ENCODE measurements at places on chromosomes 2 and 18.

GRCh38 chr2:232350804-232351685, 27.5 kb upstream of the ALPP start:
- DNase-seq = no peak

- DNase-seq = no peak
Observed at GRCh38 chr18:29434650-29435049, 1257.7 kb upstream of the CDH2 start.

GRCh38 chr2:216583606-216584005, 49.6 kb upstream of the IGFBP2 start:
- DNase-seq = no peak

DNA sequence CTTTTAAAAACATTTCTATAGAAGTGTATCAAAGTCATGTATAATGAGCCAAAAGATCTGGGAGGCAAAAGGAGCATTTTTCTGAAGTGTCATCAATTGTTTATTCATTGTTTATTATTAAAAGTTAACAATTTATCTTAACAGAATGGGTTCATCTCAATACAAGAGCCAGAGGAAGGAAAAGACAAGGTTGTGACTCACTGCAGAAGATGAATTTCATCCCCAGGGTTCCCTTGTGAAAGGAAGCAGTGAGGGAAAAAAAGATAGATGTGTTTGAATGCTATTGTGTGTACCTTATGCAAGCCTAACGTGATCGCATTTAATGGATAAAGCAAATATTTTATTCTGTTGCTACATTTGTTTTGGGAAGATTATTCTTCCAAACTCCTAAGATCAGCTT, 286.3 kb downstream of the PIEZO2 start:
- DNase-seq = no peak

DNA sequence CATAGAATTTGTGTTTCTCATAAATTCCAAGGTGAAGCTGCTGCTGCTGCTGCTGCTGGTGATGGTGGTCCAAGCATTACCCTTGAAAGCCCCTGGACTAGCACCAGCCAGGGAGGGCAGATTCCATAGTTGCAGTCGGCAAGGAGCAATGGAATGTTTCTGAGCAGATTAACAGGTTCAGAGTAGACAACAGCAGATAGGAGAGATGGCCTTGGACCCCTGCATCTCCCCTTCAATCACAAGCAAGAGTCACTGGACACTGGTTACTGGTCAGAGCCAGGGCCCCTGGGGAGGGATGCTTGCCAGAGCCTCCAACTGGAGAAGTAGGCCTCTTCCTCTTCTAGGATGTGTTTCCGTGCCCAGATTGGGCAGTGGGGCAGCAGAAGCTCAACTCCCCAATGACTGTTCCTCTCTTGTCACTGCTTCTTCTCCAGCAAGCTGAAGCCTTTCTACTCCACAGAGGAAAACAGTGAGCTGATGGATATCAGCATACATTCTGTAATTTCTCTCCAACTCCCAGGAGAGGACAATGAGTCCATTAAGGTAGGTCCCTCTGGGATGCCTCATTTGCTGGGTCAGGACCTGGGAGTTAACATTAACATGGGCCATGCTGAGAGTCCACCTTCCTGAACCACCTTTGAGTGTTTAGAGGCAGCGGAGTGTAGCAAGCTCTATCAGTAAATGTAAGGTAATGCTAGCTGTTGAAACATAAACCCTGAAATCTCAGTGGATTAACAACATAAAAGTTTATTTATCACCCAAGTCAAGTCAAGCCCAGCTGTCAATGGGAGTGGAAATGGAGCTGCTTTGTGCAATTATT, 35.3 kb downstream of the MROH2A start:
- DNase-seq = no peak

- no peak for DNase-seq
Observed at GRCh38 chr2:240182001-240182400, 41.5 kb upstream of the OTOS start.

DNA sequence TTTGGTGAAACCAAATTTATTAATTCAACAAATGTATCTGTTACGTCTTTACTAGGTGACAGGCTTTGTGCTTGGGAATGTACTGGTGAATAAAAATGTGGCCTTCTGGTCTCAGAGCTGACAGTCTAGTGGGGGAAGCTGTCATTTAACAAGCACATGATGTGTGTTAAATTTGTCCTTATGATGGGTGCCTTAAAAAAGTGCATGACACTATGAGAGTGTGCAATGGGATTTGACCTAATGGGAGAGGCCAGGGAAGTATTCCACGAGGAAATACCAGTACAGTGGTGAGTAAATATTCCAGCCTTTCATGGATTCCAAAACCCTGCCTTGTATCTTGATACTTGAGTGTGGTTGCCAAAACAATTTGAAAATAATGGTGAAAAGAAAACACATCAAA, 308.9 kb downstream of the PLCL1 start:
- DNase-seq = no peak

DNA sequence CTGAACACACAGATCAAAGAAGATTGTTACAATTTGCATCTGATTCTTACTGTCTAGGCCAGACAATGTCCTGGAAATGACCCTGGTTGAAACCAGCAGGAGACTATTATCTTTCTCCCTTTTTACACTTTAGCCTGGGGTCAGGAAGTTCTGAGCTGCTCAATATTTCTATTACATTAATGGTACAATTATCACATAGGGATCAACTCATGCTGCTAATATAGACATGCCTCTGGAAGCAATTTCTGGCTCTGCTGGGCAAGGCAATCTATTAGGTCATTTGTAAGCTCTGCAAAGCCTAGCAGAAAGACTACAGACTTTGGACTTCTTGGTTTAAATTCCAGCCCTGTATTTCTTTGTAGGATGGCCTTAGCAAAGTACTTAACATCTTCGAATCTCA, 205.3 kb downstream of the LRP1B start:
- DNase-seq = no peak

DNA sequence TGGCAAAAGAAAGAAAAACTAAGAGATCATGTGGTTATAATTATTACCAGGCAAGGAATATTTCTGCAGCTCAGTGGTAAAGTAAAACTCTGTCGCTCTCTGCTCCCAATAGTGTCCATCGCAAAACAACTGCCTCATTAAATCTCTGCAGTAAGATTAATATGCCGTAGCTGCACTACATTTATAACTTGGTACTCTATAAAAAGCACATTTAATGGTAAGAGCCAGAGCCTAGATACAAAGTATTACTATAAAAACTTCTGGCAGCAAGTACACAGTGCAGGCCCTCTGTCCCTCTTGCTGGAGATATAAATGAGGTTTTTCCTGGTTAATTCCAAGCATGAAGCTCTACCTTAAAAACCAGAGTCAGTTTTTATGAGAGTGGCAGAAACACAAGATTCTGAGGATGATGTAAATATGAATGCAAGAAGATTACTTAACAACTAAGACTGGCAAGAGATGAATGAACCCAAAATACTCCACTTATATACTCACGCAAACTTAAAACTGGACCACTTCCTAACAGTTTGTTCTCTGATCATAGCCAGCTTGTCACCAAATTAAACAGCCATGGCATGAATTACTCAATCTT, 25.5 kb downstream of the ZNF521 start:
- DNase-seq = no peak

GRCh38 chr2:194700726-194701125, 956.3 kb upstream of the SLC39A10 start:
- DNase-seq = no peak

GRCh38 chr2:231545105-231545902, 15.1 kb upstream of the NMUR1 start:
- peak; percentile 63 for DNase-seq

DNA sequence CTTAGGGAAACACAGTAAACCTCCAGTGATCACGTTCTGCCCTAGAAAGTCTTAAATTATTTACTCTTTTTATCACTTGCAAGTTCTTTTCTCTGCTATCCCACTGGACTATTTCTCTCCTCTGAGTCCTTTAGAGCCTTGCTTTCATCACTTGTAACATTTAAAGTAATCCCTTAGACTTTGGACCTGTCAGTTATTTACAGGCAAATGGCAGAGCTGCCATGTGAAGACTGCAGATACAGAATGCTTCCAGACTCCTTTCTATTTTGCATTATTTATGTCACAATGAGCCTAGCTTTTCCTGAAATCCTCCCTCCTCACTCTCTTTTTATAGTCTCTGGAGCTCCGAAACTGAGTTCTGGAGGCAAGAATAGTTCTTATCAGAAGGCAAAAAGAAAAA, 325.6 kb upstream of the TRIB2 start:
- DNase-seq = no peak

DNA sequence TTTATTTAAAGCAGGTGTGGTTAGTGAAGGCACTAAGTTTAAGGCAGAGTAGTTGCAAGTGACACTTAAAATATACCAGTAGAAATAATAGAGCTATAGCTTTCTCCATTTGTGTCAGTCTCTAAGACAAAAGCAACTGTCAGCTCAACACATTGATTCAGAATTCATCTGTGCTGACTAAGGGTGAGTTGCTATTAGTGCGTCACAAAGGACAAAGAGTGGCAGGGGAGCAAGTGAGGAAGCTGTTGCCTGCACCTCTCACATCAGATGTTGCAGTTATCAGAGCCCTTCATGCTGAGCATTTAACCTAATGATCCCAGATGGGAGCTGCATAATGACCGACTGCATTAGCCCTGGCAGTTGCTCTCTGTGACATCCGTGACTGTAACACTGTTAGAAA, 138.6 kb downstream of the DTNA start:
- no peak for DNase-seq

GRCh38 chr2:120237491-120237902, 14.3 kb upstream of the TMEM185B start:
- no peak for DNase-seq

DNA sequence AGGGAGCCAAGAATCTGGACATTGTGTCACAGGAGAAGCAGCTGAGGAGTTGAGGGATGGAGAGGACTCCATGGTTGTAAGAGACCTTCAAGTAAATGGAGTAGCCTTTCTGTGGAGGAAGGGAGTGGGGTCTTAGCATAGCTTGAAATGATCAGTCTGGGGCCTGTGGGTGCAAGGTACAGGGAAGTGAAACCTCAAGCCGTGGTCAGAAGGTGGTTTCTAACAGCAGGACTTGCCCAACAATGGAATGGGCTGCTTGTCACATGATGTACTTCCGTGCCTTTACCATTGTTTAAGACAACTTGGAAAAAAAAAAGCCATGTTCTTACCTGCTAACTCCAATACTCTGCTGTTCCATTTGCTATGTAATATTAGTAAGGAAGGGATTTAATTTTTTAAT, 140.7 kb downstream of the LDLRAD4 start:
- DNase-seq = no peak

GRCh38 chr2:123303731-123304130, 721.4 kb upstream of the CNTNAP5 start:
- no peak for DNase-seq

DNA sequence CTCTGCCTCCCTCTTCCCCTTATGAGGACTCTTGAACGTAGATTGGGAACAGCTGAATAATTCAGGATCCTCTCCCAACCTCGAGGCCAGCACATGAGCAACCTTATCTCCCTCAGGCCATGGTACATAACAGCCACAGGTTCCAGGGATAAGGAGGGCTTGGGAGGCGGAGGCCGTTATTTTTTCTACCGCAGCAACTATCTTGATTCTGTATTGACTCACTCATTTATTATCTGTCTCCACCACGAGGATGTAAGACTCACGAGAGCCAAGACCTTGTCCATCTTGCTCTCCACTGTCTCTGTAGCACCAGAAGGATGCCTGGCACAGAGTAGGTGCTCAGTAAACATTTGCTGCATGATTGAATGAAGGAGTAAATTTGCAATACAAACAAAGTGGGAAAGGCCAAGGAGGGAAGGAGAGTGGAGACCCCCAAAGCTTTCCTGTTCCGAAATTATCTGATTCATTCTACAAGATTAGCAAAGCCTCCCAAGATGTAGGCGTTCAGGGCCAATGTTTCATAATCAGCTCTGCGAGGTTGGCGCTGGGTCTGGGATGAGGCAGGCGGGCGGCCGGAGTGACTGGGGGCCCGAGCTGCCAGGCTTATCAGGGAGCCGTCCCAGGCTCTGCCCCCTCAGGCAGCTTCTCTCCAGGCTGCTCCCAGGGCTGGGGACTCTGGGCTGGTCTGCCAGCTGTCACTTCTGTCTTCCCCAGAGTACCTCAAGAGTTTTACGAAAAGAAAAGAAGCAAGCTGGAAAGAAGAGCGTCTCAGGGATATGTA, 31.6 kb downstream of the INPP5D start:
- DNase-seq = no peak

- no peak for DNase-seq
Observed at GRCh38 chr2:30243231-30243630, 11.9 kb downstream of the LBH start.

GRCh38 chr2:95266781-95267430, 7.3 kb upstream of the PROM2 start:
- no peak for DNase-seq

- DNase-seq = no peak
Observed at GRCh38 chr2:121860033-121860757, 104.7 kb downstream of the TSN start.

GRCh38 chr2:98252038-98252773, 94.0 kb upstream of the CNGA3 start:
- no peak for DNase-seq

DNA sequence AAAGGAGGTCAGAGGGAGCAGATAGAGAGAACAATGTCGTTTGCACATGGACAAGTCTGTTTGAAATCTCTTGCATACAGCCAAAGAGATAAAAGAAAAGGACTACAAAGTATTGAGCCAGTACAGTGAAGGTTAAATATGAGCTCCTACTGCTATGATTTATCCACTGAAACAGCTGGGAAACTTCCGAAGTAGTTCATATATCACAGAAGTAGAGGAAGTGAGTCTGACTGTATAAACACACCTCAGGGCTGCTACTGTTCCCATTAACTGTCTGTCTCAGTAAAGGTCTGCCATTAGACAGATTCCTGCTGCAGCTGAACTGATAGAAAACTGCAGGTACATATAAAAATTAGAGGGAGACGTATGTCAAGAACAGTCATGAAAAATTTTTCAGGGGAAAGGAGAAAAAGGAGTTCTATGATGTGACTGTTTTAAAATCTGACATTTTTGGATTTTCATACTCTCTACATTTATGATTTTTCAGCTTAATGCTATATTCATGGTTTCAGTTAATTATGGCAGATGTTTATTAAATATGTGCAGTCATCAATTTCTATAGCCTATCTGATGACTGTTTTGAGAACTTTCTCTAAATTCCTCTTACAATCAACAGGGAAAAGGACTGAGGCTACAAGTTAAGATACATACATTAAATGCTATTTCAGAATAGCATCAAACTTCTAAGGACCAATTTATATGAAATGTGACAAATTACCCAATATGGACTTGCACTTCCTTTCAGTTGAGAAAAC, 364.7 kb downstream of the ERBB4 start:
- no peak for DNase-seq

- DNase-seq = no peak
Observed at GRCh38 chr2:72952961-72953360, 35.6 kb downstream of the EMX1 start.

GRCh38 chr2:86028766-86029381, 76.8 kb downstream of the POLR1A start:
- no peak for DNase-seq

DNA sequence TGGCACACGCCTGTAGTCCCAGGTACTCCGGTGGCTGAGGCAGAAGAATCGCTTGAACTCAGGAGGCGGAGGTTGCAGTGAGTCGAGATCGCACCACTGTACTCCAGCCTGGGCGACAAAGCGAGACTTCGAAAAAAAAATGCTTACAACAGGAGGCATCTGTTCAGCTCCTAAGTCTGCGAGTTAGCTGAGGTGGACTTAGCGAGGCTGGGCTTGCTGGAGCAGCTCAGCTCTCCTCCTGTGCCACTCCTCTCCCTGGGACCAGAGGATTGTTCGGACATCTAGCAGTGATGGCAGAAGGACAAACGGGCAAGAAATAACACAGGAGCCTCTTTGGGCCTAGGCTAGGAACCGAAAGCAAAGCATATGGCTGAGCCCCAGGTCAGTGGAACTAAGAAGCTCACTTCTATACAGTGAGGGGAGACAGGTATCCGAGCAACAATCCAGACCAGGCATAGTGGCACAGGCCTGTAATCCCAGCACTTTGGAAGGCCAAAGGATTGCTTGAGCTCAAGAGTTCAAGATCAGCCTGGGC, 260.1 kb downstream of the GLI2 start:
- no peak for DNase-seq
